Stimulated activated CD8-positive, alpha-beta memory T cell treated with anti-CD3 and anti-CD28 coated beads, Interleukin-7, amount 100 ng/mL, for 1 hour (primary cell): ENCODE measurements at places on chromosomes 12 and 14.
A peak's percentile ranks its signal among the peaks of the same experiment; 100 is the strongest.

GRCh38 chr14:85501751-85502150 lies 28.2 kb upstream of the FLRT2 start:
- DNase-seq, result no peak

- no peak for DNase-seq
Measured at GRCh38 chr12:32027684-32028365, 68.6 kb downstream of the RESF1 start.

DNA sequence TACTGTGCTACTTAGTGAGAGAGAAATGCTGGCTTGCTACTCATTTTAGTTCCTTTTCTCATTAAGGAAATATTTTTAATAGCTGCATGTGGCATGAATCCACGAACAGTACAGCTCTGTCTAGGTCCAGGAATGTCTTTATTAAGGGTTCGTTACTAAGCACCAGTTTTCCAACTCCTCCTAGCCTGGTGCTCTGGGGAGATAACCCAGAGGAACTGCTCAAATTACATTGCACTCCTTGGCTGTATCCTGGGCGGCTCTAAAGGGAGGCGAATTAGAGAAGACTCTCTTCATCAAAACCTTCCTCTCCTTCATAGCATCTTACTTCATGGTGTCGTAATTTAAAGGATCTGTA lies 101.3 kb downstream of the PPM1A start:
- no peak for DNase-seq

GRCh38 chr12:823028-823698 lies 70.8 kb downstream of the WNK1 start:
- DNase-seq, result no peak

DNA sequence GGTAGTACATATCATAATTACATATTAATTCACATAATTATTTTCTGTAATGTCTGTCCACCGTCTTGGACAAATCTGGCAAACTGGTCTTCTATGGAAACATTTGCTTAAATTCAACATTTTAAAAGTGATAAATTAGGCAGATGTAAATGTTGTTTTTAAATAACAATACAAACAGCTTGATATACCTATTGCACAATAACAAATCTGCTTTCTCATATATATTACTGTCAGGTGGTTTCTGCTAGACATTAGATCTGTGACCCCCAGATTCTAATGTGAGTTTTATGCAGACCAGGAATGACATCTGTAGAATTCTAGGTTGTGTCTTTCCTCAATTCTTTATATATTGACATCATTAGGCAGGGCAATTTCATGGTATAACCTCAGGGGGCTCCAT lies 173.3 kb downstream of the CCDC59 start:
- no peak for DNase-seq

DNA sequence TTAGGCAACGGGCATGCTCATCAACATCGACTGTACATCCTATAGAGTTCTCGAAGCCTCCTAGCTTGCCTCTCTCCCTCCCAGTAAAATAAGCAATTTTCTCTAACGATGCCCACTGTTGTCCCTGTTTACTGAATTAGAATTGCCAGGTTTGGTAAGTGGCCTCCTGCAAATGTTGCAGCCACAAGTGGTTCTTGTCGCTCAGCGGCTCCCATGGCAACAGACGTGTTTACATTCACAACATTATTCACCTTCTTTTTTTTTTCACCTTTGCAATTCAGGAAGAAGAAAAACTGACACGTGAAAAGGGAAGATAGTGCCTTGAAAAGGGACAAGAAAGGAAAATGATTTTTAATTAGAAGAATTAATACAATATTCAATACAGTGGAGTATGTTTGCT lies 100.9 kb upstream of the PKP2 start:
- no peak for DNase-seq

- no peak for DNase-seq
Measured at GRCh38 chr12:77102691-77103090, 37.3 kb upstream of the E2F7 start.

GRCh38 chr14:103547455-103547940 lies 15.0 kb downstream of the BAG5 start:
- DNase-seq, result no peak

- no peak for DNase-seq
Measured at GRCh38 chr14:102917056-102917385, 5.4 kb upstream of the AMN start.

GRCh38 chr12:47214771-47215170 lies 135.0 kb upstream of the AMIGO2 start:
- DNase-seq, result no peak

GRCh38 chr12:108732489-108733229 lies 1.3 kb upstream of the CORO1C start:
- DNase-seq, result no peak

DNA sequence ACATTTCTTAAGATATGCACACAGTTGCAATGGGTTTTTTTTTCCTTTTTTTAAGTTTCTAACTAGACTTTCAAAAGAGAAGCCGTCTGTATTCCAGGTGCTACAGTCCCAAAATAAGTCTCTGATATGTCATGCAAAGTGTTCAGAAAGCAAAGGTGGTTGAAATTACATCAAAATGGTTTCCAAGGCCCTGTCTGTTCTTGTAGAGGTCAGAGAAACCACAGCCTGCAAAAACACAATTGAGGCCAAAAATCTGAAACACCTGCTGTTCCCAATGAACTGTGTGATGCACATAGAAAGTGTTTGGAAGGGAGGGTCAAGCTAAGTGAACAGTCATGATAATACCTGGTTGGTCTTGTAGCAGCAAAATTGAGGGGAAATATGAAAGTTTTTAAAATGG lies 91.0 kb downstream of the VRK1 start:
- no peak for DNase-seq

DNA sequence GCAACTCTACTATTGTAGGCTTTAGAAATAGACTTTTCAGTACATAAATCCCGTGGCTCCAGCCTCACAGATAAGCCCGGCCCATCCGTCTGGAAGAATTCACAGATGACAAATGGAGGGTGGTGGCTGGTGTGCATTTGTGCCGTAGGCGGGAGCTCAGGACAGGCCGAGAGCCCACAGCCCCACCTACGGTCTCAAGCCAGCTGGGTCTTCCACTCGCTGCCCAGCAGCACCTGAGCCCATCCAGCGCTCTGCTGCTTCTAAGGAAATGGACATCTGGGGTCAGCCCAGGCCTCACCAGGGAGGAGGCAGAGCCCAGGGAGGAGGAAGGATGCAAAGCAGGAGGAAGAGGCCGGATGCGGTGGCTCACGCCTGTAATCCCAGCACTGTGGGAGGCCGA lies 72.8 kb downstream of the KIF26A start:
- no peak for DNase-seq

GRCh38 chr12:55705782-55706402 lies 1.8 kb downstream of the ITGA7 start:
- no peak for DNase-seq

DNA sequence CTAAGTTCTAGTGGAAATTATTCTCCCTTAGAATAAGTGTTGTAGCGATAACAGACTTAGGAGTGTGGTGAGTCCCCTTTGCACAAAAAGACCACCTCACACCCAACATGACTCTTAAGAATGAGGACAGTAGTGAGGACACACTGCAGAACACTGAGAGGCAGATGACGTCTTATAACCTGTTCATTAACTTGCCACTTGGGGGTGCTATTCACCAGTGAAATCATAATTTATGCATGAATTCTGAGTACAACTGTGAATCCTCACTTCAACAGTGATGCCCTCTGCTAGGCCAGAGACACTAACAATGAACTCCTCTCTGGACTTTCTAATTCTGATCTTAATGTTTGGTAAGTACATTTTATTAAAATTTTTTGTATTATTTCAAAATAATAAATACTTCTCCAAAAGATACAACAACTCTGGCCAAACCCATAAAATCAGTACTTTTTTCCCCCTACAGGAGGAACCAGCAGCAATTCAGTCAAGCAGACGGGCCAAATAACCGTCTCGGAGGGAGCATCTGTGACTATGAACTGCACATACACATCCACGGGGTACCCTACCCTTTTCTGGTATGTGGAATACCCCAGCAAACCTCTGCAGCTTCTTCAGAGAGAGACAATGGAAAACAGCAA lies 274.7 kb downstream of the DAD1 start:
- DNase-seq, result no peak

DNA sequence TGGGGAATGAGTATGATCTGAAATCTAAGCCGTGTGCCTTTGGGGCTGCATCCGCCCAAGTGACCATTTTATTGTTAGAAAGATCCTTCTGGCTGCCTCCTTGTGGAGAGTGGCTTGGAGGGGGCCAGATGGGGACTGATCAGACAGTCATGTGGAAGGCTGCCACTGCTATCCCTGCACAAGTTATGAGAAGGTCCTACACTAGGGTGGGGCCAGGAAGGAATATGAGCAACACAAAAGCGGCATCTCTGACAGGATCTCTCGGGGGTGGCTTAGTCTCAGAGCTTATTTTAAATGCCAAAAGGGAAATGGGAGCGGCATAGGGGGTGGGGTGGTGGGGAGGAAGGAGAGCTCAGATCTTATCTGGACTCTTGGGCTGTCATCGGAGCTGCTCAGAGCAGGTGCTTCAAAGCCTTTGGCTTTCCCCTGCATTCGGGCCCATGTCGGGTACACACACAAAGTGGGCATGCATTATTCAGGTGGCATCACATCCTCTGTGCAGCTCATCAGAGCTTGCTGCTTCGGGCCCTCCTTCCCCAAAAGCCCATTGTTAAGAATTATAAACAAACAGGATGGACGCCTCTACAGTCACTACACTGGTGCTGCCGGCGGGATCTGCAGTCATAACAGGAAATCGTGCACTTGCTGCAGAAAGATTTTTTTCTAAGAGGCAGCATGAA lies 805.4 kb downstream of the VRK1 start:
- peak; percentile 34 for DNase-seq

GRCh38 chr14:61802010-61802568 lies 39.9 kb downstream of the SNAPC1 start:
- DNase-seq, result no peak

- no peak for DNase-seq
Measured at GRCh38 chr14:60845523-60845922, 111.0 kb downstream of the MNAT1 start.

GRCh38 chr12:68971404-68971803 lies 38.4 kb upstream of the CPM start:
- no peak for DNase-seq

DNA sequence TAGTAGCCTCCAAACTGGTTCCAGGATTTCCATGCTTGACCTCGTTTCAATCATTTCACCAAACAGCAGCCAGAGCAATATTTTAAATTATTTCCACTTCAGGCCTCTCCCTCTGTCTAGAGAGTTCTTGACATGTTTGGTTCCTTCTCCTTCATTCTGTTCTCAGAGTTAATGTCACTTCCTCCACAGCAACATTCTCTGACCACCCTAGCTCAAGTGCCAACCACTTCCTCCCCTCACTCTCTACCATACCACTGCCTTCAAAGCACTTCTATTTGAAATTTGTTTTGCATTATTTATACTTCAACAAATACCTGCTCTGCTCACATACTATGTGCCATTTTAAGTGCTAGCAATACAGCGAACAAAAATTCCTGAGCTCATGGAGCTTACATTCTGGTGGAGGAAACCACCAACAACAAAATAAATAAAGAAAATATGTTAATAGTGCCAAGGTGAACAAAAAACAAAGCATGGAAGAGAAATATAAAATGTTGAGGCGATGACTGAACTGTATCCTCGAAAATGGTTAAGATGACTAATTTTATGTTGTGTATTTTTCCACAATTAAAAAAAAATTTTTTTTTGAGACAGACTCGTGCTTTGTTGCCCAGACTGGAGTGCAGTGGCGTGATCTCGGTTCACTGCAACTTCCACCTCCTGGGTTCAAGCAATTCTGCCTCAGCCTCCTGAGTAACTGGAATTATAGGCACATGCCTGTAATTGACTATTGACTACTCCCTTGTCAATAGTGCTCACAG lies 17.3 kb downstream of the BAZ1A start:
- no peak for DNase-seq

DNA sequence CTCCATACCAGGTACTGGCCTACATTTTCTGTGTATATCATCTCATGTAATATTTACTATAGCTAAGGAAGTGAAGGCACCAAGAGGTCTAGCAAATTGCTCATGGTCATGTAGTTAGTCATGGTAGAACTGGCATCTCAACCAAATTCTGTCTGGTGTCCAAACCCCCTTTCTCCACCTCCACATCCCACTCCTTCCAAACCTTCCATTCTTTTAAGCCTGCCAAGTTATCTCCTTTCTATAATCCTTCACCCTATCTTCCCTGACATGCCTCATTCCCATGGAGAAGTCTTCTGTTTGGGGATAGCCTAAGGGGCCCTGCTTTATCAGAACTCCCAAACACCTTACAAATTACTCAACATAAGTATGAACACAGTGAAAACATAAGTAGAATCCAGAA lies 196.2 kb upstream of the HMGA2 start:
- no peak for DNase-seq

- no peak for DNase-seq
Measured at GRCh38 chr12:113328368-113328889, 6.5 kb downstream of the SLC8B1 start.

DNA sequence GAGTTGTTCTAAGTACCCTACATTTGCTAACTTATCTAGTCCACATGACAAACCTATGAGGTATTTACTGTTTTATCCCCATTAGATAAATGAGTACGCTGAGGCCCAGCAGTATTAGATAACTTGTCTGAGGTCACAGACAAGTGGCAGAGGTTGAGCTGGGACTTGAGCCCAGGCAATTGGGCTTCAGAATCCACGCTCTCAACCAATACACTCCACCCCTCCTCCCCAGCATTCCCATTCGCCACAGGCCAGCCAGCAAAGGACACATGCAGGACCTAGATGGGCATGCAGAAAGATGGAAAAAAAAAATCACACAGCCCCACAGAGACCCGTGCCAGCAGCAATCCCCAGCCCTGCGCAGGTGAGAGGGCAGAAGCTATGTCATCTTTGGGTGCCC lies 12.4 kb downstream of the HDAC7 start:
- DNase-seq, result no peak

DNA sequence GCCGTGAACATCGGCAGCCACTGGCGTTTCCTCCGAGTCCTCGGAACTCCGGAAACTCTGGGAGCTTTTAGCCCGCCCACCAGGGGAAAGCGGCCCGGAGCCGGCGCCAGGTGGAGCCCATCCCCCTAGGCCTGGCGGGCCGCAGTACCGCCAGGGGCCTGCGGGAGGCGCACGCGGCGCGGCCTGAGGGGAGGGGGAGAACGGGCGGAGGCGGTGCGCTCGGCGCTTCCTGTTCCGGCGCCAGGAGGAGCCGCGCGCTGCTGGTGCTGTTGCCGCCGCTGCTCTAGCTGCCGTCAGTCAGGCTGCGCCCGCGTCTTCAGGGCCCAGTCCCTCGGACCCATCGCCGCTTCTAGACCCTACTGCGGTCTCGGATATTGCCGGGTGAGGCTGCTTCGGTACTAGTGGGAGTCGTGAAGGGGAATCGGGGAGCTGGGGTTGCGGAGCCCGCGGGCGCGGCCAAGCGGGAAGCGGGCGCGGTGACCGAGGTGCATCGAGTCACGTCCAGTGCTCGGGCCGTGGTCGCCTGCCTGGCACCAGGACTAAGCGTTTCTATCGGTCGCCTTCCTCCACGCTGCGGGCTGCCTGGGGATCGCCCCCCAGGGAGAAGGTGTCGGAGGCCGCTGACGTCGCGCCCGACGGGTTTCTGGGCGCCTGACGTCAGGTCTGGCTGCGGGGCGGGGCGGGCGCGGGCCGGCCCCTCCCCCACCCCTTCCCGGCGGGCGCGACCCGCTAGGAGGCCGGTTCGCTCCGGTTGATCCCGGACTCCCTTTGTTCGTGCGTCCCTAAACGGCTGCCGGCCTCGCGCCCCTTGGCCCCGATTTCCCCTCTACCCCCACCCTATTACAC lies at the start of gene MAPK1IP1L:
MAPK1IP1L (plus strand) TSS at position 225 of the 846 bp plus-strand sequence. CDS start 10,037 bp downstream, outside the sequence.
- peak; percentile 87 for DNase-seq
